ENCODE measurements at places on chromosomes 13 and 19.

DNA sequence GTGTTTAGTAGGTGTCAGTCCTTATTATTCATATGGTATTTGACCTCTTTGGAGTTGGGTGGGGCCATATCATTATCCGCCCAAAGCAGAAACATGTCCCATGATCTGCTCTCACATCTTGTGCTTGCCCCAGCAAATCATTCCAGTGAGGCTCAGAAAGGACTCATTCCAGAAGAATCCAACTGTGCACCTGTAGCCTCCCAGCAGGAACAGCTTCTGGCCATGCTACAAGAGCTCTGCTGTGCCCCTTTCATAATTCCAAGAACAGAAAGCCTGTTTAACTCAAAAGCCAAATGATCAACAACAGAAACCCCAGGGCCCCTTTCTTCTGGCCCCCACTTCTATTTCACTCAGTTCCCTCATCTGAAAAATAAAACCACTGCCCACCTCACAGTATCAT lies 673.1 kb downstream of the DIAPH3 start:
- no peak for DNase-seq

DNA sequence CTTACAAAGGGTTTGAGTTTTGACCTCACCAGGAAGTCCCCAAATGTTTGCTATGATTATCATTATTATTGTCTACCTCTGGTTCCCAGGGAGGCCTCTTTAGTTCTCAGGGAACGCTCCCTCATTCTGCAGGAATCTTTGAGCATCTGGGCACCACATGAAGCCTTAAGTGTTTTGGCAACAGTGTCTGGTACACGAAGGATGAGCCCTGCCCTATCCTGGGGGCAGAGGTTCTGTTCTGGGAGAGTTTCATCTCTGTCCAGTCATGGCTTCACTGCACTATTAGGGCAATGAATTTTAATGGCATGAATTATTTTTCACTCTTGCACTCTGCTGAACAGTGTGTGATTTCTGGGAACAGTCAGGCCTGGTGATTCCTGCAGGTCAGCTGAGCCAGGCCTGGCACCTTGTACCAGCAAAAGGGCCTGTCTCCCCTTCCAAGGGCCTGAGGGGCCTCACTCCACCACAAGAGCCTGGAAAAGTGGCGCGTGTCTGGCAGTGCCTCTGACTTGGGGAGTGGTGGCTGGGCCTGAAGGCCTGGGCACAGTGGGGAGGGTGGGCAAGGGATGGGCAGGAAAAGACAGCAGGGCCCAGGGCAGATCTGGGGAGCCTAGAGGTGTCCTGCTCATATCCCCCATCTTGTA lies 4.6 kb downstream of the FAM187B start:
- no peak for DNase-seq

GRCh38 chr13:114279758-114280355 lies 1.5 kb upstream of the UPF3A start:
- no peak for DNase-seq

DNA sequence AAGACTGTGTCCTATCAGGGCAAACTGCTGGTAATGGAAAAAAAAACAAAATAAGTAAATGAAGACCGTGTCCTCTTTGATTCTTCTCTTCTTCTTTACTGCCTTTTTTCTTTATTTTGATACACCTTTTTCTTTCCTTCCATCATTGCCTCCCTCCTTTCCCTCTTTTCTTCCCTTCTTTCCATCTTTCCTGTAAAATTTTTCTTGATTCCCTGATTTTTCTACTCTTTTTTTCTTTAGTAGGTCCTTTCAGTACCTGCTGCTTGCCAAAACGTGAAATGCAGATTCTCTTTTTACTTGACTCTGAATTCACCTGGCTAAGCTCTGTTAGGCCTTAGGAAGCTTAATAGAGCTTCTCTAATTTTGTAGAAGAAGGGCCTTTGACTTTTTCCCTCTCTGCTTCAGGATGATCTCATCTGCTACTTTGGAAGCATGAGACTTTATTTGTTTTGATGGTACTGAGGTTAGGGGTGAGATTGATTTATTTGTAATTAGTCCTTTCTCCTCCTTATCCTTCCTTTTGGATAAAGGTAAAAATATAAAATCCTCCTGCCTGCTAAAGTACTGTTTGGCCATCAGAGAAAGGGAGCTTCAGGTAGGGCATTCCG lies 19.2 kb downstream of the LSM14A start:
- DNase-seq, result no peak

DNA sequence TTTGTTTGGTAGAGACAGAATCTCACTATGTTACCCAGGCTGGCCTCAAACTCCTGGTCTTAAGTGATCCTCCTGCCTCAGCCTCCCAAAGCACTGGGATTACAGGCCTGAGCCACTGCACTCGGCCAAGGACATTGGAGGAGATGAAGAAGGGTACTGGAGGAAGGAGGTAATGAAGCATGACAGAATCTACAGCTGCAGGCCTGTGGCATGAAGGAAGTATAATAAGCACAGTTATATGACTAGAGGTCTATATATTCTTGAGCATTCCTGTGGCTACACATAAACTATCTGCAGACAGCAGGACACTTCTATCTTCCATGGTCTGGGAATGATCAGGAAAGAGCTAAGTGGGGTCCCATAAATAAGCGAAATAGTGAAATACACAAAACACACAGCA lies 18.2 kb downstream of the ZNF565 start:
- DNase-seq, result no peak

DNA sequence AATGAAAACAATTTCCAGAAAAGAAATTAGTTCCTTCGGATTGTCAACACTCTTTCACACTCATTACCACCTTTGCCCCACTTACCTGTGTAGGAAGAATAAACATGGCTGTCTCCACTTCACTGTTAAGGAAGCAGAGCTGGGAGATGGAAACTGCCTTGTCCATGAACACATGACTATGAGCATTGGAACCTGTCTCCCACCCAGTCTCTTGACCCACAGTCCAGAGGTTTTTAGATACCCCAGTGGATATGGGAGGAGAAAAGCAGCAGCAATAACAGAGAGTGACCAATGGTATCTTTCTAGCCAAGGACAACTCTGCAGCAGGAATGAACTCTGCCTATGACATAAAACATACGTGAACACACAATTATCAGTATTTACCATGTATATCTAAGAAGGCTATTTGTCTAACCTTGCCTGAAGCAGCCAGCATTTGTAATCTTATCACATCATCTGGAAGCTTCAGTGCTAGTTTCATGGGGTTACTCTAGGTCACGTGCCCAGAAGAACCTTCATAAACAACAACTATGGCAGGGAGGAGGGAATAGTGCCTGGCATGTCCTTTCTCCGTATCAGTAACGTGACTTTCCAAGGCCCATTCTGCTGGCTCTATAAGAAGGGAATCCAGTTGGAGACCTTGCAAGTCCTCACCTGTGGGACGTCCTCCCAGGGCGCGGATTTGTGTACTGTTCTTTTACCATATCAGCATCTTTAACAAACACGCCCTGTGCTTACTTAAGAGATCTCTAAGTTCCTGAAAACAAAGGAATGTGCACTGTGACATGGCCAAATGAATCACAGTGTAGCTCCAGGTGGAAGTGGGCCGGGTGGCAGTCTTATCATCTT lies 221.8 kb upstream of the UBL3 start:
- no peak for DNase-seq

GRCh38 chr13:27080018-27080948 lies 91.3 kb downstream of the USP12 start:
- DNase-seq, result no peak

- no peak for DNase-seq
Observed at GRCh38 chr19:55034751-55035150, 3.3 kb downstream of the GP6 start.

DNA sequence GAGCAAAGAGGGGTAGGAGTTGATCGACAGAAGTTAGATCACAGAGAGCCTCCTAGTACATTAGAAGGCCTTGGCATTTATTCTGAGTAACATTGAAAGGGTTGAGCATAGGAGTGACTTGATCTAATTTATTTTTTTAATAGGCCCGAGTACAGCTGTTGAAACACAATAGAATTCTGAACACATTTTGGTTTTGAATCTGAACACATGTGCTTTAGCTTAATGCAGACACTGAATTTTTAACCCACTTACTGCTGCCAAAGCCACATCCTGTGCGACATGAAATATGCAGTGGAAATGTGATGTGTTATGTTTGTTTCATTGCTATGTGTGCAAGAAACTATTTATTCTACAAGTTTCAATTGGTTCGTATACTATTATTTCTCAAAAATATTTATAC lies 1505.9 kb downstream of the PCDH9 start:
- no peak for DNase-seq

- no peak for DNase-seq
Observed at GRCh38 chr13:55563267-55563666, 1577.5 kb upstream of the PRR20A start.

DNA sequence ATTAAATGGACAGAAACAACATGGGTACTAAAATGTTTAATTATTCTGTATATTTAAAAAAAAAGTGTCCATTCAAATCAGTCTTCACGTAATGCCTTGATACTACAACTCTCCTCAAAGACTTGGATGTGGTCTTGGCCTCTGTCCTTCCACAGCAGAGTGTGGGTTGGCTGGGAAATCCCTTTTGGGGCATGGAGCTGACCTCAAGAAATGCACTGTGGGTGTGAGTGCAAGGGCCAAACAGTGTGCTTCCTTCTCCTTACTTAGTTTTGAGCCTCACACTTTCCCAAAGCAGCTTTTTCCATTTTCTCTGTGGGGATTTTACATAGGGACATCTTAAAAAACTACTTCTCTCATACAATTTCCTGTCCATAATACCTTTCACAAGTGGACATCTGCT lies 607.4 kb downstream of the EFNB2 start:
- DNase-seq, result no peak

- no peak for DNase-seq
Observed at GRCh38 chr13:38785042-38785441, 98.2 kb downstream of the FREM2 start.

GRCh38 chr13:104372095-104372655 lies 1306.0 kb upstream of the SLC10A2 start:
- no peak for DNase-seq

DNA sequence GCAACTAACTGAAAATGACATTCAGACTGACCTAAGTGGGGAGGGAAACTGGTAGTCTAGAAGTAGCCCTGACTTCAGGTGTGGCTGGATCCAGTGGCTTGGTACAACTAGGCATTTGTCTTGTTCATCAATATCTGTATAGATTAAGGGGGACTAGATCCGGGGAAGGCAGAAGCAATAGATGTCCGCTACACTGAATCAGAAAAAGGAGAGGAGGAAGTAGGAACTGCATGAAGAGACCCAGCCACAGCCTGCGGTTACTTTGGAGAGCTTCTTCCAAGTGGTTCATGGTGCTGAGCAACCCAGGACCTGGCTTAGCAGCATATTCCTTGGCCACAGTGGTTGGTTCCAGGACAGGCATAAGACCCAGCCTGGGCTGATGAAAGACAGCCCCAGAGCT lies 9.9 kb upstream of the PRODH2 start:
- no peak for DNase-seq

GRCh38 chr13:112055036-112055914 lies 11.7 kb upstream of the SOX1 start:
- DNase-seq, result no peak

DNA sequence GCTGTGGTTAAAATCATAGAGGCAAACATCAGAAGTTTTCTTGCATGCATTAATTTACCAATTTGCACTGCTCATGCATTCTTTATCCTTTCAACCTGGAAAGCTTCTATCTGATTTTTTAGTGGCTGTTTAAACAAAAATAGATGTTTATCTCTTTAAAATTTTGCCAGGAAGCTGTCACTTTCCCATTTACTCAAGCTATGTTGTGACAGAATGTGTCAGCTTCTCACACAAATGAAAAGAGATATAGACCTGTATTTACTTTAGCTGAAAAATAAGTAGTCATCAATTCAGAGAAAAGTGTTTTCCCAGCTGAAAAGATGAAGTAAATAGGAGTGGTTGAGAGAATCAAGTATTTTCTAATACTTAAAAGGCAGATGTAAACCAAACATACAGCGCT lies 872.8 kb downstream of the DACH1 start:
- no peak for DNase-seq

DNA sequence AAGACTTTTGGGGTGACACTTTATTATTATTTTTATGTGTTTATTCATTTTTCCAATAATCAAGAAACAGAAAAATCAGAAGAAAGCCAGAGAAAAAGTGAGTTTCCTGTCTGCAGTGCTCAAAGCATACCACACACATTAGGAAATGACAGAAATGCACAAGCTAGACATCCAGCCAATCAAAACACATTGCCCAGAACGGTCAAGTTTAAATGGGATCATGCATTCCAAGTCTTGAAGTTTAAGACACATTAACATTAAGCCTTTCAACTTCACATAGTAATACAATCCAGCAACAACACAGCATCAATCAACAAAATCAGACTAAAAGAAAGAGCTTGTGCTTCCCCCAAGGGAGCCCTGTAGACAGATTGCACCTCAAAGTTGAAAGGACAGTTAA lies 28.7 kb upstream of the MEDAG start:
- no peak for DNase-seq

- DNase-seq, result no peak
Observed at GRCh38 chr13:51269039-51269438, 46.8 kb downstream of the FAM124A start.

DNA sequence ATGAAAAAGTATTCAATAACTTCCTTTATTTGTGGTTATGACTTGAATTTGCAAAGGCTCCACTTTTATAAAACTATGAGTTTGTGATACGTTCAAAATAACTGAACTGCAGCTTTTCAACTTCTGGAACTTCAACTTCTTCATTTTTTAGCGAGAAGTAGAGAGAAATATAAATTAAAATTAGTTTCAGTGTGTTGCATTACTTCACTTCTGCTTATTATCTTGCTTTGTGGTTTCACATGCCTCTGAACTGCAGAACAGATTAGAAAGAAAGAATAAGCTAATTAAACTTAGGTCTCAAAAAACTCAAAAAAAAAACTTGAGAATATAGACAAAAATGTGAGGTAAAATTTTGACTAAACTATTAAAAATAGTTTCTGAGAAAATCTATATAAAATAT lies 1073.4 kb downstream of the PCDH17 start:
- DNase-seq, result no peak

- no peak for DNase-seq
Observed at GRCh38 chr13:37715606-37716015, 117.0 kb upstream of the POSTN start.

GRCh38 chr19:2495651-2496316 lies 19.9 kb downstream of the GADD45B start:
- no peak for DNase-seq

DNA sequence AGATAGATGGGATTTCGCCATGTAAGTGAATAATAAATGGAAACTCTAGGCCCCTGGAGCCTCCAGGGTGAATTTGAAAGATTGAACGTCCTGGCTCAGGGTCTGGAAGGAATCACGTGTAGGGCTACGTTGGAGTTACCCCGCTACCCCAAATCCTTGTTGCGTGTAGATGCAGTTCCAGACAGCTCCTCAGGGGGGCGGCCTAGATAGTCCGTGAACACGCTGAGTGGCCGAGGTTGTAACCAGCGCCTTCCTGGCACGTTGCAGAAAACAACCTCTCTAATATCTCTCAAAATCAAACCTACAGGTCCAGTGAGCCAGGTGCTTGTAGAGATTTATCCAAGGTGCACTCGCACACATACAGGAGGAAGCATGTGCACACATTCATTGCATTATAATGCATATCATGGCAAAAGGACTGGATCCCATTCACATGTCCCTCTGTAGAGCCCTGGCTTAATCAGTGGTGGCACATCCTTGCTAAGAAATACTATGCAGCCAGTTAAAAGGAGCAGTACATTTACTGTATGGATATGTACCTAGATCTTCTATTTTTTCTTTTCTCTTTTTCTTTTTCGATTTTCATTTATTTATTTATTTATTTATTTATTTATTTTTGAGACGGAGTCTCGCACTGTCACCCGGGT lies 2.5 kb upstream of the KEAP1 start:
- DNase-seq, result peak; percentile 78

GRCh38 chr13:110463871-110464510 lies 97.5 kb downstream of the RAB20 start:
- no peak for DNase-seq

GRCh38 chr13:62643007-62643483 lies 1227.4 kb upstream of the PCDH20 start:
- DNase-seq, result peak; percentile 15

Data from activated T-cell treated with anti-CD3 and anti-CD28 coated beads for 48 hours (primary cell).